ENCODE measurements at places on chromosomes 6 and 20.

- DNase-seq: no peak
Measured at GRCh38 chr20:14991023-14991422, 653.6 kb upstream of the FLRT3 start.

- DNase-seq: no peak
Measured at GRCh38 chr6:114267897-114268296, 74.9 kb downstream of the HS3ST5 start.

DNA sequence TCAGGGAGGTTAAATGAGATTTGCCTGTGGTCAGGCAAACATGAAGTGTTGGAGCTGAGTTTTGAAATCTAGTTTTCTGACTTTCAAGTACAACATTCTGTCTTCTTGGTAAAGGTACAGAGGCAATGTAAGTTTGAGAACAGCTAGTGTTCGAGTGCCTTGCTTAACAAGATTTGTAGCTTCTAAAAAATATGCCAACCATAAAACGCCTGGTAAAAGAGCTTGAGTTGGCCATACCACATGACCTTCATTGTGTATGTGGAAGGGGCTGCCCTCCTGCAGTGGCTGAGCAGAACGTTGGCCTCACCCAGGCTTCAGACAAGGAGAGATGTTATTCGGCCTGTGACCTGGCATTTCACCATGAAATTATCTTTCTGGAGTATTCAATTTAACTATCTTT lies 86.5 kb downstream of the MAP7 start:
- DNase-seq: no peak

DNA sequence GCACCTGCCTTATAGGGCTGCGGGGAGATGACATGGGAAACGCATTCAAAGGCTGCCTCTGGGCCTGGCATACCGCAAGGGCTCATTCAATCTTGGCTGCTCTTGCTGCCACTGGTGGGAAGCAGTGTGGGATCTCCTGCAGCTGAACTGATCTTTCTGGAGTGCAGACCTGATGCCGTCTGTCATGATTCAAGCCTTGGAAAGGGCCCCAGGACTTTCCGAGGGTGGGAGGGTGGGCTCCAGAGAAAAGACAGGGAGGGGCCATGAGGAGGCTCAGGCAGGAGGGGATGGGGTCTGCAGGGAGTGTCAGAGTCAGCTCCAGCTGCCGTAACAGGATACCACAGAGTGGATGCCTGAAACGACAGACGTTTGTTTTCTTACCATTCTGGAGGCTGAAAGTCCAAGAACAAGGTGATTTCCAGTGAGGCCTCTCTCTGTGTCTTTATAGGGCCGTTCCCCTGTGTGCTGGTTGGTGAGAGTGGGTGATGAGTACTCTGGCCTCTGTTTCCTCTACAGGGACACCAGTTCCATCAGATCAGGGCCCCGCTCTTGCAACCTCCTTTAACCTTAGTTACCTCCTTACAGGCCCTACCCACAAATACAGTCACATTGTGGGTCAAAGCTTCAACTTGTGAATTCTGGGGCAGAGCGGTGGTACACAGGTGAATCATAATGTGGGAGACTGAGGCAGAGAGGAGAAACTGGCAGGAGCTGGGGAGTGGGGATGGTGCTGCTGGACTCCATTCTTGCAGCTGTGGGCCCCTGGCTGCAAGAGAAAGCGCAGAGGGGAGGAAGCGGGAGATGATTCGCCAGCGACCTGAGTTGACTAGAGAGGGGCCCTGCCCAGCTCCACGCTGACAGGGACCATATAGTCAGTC lies 148.4 kb downstream of the SYCP2 start:
- no peak for DNase-seq

GRCh38 chr20:51402201-51402600 lies 140.3 kb downstream of the NFATC2 start:
- no peak for DNase-seq

- DNase-seq: no peak
Measured at GRCh38 chr6:143064271-143064670, 3.6 kb downstream of the AIG1 start.

DNA sequence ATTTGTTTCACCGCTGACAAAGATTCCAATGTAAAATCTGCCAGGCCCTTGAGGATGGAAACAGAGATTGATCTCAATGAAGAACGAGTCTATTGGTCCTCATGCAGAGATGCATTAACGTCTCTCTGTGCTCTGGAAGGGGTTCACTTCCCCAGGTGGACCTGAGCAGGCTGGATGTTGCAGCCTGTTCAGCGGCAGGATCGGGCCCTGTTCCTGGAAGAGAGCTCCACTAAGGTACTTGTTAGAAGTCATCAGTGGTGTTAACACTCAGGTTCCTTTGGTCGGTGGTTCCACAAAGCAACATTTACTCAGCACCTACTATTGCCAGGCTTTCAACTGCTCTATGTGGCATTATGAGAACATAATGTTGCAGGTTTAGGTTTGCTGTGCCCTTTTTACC lies 107.5 kb downstream of the TCP11 start:
- no peak for DNase-seq

DNA sequence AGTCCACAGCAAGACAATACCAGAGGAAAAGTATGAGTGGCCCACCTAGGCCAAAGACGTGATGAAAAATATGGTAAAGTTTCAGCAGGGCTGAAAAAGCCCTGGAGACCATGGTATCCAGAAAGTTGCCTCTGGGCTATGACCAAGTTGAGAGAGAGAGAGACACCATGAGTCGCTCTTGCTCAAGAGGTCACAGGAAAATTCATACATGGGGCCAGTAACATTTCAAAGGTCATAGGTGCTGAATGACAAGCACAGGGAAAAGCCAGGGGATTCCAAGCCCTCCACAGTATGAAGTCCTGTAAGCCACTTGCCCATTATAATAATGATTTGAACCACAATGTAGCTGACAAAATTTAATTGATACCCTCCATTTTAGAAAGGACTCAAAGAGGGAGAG lies 657.7 kb upstream of the CITED2 start:
- DNase-seq: no peak
